ENCODE measurements at places on chromosomes 12 and 14. TPM values are rescaled to one million over a fixed set of nuclear protein-coding genes. Genes with fewer than 3 reads are reported as not detected.

The TAS2R30 gene
- 29.1 TPM for total RNA-seq

The OTUB2 gene
- total RNA-seq = 6.3 TPM

The GPR162 gene
- total RNA-seq = 28.5 TPM

The ACVRL1 gene
- total RNA-seq = 12.3 TPM

The NKX2-1 gene
- not detected for total RNA-seq

The FZD10 gene
- 14.1 TPM for total RNA-seq

The PRR4 gene
- 8.0 TPM for total RNA-seq

GRCh38 chr12:5921966-5922899 lies 22.8 kb downstream of the ANO2 start:
- DNase-seq = no peak

- no peak for DNase-seq
These were observed 43.5 kb downstream of the CNTN1 start for GRCh38 chr12:40735551-40736230.

DNA sequence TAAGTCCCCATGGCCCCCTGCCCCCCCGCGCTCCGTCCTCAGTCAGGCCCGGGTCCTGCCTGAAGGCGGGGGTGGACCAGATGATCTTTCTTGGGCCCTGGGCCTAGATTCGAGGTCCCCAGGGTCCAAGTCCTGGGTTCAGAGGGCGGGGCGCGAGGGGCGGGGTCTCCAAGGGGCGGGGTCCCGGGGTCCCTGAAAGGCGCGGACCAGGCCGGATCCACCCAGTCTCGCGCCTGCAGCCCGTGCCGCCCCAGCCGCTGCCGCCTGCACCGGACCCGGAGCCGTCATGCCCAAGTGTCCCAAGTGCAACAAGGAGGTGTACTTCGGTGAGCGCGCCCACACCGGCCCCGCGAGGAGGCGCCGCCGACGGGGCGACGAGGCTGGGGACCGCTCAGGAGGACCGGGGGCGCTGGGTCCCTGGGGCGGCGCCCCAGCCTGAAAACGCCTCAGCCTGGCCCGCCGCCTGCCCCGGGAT lies 325 bp downstream of the CRIP1 start:
- no peak for DNase-seq

DNA sequence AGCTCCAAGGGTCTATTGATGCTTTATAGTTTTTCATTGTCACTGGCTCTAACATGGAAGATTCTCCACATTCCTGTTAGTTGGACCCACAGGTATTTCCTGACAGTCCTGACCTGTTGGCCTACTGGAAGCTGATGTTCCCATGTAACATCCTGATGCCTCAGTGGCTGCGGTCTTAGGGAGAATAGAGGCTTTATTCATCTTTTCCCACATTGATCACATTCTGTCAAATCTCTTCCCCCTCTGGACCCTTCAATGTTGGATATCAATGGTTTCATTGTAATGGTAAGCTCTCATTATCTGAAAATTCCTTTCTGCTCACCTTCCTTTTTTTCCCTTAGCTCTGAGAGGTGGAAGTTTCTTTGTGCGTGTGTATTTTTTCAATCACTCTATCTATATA lies 280.9 kb upstream of the TBX3 start:
- DNase-seq = no peak

DNA sequence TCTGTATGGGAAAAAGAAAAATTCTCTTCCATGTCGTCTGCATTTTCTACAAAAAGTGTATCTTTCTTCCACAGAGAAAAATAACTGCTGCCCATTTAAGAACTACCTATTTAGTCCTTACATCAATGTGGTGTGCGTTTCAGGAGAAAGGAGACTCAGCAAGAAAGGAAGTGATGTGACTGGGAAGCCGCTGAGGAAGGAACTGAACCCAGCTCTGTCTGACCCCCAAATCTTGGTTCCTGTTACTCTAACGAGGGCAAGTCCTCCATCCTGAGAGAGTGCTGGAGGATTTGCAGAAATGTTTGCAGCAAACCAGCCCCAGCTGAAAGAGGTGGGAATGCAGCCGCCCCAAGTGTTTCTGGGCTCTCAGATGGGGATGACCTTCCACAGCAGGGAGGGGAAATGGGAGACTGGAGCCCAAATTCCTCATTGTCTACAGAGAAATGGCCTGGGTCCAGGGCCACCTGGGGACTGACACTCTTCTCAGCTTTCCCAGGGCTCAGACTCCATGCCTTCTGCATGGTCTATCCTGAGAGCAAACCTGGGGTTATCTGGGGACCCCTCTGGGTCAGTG lies 6.7 kb upstream of the MLEC start:
- DNase-seq = no peak

DNA sequence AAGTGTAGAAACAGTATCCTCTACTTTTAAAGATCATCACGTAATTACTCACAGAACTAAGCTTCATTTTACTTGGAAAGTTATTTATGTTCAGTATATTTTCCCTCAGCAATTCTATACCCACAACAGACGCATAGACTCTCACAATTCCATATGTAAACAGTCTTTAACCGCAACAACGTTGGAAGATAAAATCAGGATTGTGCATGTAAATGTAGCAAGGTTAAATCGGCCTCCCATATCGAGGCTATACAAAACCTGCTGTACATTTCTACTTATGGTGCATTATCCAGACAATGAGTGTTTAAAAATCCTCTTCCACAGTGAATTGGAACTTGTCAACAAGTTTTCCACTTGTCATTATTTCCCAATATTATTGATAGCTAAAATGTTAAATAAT lies 581.1 kb downstream of the SLC16A7 start:
- DNase-seq = no peak

- no peak for DNase-seq
These were observed 23.6 kb downstream of the TCHP start for GRCh38 chr12:109923481-109924245.

DNA sequence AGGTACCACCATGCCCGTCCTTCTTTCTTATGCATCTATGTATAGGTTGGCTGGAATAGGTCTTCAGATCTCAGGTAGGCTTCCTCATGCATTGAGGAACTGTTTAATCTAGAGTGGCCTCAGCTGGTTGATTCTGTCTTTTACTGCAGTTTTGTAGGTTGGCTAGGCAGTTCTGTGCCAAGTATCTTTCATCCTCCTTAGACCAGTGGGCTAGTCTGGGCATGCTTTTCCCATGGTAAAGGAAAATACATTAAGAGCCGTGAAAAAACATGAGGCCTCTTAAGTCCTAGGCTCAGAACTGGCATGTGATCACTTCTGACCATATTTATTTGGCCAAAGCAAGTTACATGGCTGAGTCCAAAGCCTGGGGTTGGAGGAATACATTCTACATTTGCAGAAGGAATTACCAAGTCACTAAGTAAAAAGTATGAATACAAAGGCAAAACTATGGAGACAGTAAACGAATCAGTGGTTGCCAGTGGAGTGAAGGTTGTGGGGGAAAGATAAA lies 137.3 kb downstream of the WIF1 start:
- DNase-seq = no peak

DNA sequence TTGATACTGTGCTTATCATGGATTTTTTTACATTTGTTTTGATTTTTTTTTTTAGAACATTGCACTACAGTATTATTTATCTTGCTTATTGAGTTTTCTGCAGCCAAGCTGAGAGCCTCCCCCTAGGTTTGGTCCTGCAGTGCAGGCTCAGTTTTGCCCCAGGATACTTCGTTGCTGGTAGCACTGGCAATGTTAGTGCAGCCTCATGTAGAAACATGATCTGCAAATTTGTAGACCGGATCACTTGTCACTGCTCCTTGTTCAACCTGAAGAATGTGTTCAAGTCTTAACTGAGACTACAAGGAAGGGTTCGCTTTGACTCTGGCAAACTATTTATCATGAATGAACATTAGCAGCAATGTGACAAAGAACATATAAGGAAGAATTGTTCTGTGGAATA lies 377.2 kb upstream of the PDE3A start:
- no peak for DNase-seq
